T-helper 1 cell treated with Interleukin-12 subunit alpha and Interleukin-12 subunit beta and Interleukin-4 antibody, amounts not matched to agents 30 ng/mL and 1 ng/mL, for 36 hours (primary cell): ENCODE measurements at places on chromosomes 12 and 14. TPM values are rescaled to one million over a fixed set of nuclear protein-coding genes. Genes with fewer than 3 reads are reported as not detected.

RPGRIP1 gene
- total RNA-seq, result not detected in 2 replicates

IAPP gene
- total RNA-seq, result not detected in 2 replicates

AQP2 gene
- total RNA-seq, result not detected in 2 replicates

GPX2 gene
- total RNA-seq, result not detected in 2 replicates

ANKRD9 gene
- 5.0 and 5.5 TPM in 2 replicates for total RNA-seq

CLEC4A gene
- 0.39 and 0.46 TPM in 2 replicates for total RNA-seq

PPP4R4 gene
- total RNA-seq, result 0.59 and 0.88 TPM in 2 replicates

KRT77 gene
- total RNA-seq, result not detected in 2 replicates

MYF6 gene
- total RNA-seq, result not detected in 2 replicates

IL31 gene
- total RNA-seq, result 0.24 TPM in 1 of 2 replicates, not detected in the other

ACRBP gene
- 1.0 and 1.5 TPM in 2 replicates for total RNA-seq

WSCD2 gene
- not detected in 2 replicates for total RNA-seq

MSI1 gene
- total RNA-seq, result not detected in 2 replicates

LRP1-AS gene
- not detected in 2 replicates for total RNA-seq

DPY19L2 gene
- 0.32 and 0.56 TPM in 2 replicates for total RNA-seq

AQP5 gene
- total RNA-seq, result not detected in 2 replicates

KRT83 gene
- not detected in 2 replicates for total RNA-seq

MAP1LC3B2 gene
- 1.2 and 2.3 TPM in 2 replicates for total RNA-seq

OSBPL8 gene
- 111 and 113 TPM in 2 replicates for total RNA-seq

CAPZA3 gene
- not detected in 2 replicates for total RNA-seq

RERG gene
- 0.20 TPM in 1 of 2 replicates, not detected in the other for total RNA-seq

CLEC1A gene
- not detected in 2 replicates for total RNA-seq

ING4 gene
- total RNA-seq, result 23.7 and 27.7 TPM in 2 replicates

ACSM4 gene
- not detected in 2 replicates for total RNA-seq

NXPH4 gene
- 0.37 and 0.56 TPM in 2 replicates for total RNA-seq

AVPR1A gene
- not detected in 2 replicates for total RNA-seq

NANOG gene
- total RNA-seq, result not detected in 2 replicates

ADAM21 gene
- not detected in 2 replicates for total RNA-seq

TTC9 gene
- 12.5 and 13.0 TPM in 2 replicates for total RNA-seq

OTX2 gene
- not detected in 2 replicates for total RNA-seq

KIAA0586 gene
- total RNA-seq, result 23.4 and 26.9 TPM in 2 replicates

KRT75 gene
- not detected in 2 replicates for total RNA-seq

KLRG1 gene
- 2.4 and 3.1 TPM in 2 replicates for total RNA-seq

KRT86 gene
- 1.9 and 3.4 TPM in 2 replicates for total RNA-seq

ABCD2 gene
- total RNA-seq, result 39.1 and 39.5 TPM in 2 replicates

LBHD2 gene
- not detected in 2 replicates for total RNA-seq

CPNE6 gene
- total RNA-seq, result not detected in 2 replicates

KRT73 gene
- 0.61 and 0.78 TPM in 2 replicates for total RNA-seq

ASCL4 gene
- not detected in 2 replicates for total RNA-seq

LMO3 gene
- not detected in 2 replicates for total RNA-seq

RASSF9 gene
- not detected in 2 replicates for total RNA-seq

KRT72 gene
- total RNA-seq, result 1.6 and 1.7 TPM in 2 replicates

FAM186B gene
- 0.29 and 0.54 TPM in 2 replicates for total RNA-seq

CREBL2 gene
- 19.0 and 20.4 TPM in 2 replicates for total RNA-seq

IFI27 gene
- total RNA-seq, result 127 and 132 TPM in 2 replicates

TEX52 gene
- 0.41 TPM in 1 of 2 replicates, not detected in the other for total RNA-seq

APOF gene
- not detected in 2 replicates for total RNA-seq

PCED1B gene
- 55.1 and 55.9 TPM in 2 replicates for total RNA-seq

TBC1D30 gene
- 0.02 and 0.15 TPM in 2 replicates for total RNA-seq

ABCC9 gene
- total RNA-seq, result not detected in 2 replicates
